Stimulated activated CD4-positive, alpha-beta T cell treated with anti-CD3 and anti-CD28 coated beads, Interleukin-1b, Interleukin-23, amount 100 ng/mL, for 1 hour (primary cell): ENCODE measurements at places on chromosomes 5 and 9.

GRCh38 chr5:37071901-37072581 is 177.1 kb downstream of the CPLANE1 start:
- no peak for DNase-seq

GRCh38 chr5:142998316-142999020 is 228.3 kb downstream of the ARHGAP26 start:
- no peak for DNase-seq

- no peak for DNase-seq
These were observed 14.0 kb upstream of the HRCT1 start for GRCh38 chr9:35892051-35892450.

DNA sequence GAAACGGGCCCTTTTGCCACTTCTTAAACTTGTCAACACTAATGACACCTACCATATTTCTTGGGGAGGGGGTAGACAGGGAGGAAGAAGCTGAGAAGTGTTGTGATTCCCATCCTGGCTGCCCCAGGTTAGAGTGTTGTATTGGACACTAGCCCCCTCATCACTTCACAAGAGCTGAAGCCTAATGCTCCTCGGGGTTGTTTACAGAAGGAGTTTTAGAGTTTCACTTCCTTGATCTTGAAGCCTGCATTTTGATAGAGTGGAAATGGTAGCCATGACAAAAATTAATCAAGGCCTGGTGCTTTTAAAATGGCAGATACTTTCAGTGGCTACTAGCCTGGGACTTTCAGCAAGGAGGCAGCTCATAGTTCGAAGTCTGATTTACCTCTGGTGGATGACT is 11.0 kb upstream of the FAM120AOS start:
- DNase-seq, result no peak

- DNase-seq, result no peak
These were observed 75.4 kb downstream of the STK32A start for GRCh38 chr5:147310059-147310704.
